Neuronal stem cell (in vitro differentiated cells): ENCODE measurements at places on chromosomes 3 and 15.
A peak's percentile ranks its signal among the peaks of the same experiment; 100 is the strongest.

DNA sequence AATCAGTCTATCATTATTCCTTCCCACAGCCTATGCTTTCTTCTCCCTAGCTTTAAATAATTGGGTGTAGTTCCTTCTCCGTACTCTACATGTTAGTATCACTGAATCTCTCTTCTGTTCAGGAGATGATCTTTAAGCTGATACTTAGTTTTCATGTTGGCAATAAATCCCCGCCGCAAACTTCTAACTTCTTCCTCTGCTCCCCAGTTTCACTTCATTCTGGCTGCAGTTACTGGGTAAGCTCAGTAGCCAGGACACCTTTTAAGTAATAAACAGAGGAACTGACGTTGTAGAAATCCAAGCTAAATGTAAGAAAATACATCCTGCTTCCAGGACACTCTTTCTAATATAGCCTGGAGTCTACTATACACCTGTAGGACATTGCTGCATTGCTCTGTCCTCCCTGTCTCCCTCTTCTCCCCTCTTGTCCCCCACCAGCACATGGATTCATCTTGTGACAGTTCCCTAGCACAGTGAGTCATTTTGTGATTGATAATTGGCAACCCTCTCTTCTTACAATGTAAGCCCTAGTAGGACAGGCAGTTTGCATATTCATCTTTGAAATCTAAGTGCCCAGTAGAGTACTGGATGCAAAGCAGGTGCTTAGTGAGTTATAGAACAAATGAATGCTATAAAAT is 598.2 kb downstream of the UNC13C start:
- no peak for DNase-seq

DNA sequence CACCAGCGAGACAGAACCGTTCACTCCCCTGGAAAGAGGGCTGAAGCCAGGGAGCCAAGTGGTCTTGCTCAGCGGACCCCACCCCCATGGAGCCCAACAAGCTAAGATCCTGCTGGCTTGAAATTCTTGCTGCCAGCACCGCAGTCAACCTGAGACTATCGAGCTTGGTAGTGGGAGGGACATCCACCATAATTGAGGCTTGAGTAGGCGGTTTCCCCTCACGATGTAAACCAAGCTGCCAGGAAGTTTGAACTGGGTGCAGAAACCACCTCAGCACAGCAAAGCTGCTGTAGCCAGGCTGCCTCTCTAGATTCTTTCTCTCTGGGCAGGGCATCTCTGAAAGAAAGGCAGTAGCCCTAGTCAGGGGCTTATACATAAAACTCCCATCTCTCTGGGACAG is 151.0 kb downstream of the MBNL1 start:
- DNase-seq, result no peak

DNA sequence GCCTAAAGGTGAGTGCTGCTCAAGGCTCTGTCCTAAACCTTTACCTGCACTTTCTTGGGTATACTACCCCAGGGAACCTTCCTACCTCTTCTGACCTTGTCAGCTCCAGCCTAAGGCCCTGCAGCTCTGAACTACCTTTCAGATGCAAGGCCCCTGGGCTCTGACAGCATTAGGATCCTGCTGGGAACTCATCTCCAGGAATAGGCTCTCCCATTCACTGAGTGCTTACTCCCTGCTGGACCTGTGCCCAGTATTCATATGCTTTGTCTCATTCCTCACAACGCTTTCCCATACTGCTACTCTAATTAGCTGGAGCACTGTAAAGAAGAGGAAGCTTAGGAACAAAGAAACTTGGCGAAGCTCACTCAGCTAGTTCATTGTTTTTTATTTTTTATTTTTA is 53.8 kb upstream of the RAB6B start:
- no peak for DNase-seq

- no peak for DNase-seq
Observed at GRCh38 chr15:73802431-73803041, 49.4 kb upstream of the INSYN1 start.

DNA sequence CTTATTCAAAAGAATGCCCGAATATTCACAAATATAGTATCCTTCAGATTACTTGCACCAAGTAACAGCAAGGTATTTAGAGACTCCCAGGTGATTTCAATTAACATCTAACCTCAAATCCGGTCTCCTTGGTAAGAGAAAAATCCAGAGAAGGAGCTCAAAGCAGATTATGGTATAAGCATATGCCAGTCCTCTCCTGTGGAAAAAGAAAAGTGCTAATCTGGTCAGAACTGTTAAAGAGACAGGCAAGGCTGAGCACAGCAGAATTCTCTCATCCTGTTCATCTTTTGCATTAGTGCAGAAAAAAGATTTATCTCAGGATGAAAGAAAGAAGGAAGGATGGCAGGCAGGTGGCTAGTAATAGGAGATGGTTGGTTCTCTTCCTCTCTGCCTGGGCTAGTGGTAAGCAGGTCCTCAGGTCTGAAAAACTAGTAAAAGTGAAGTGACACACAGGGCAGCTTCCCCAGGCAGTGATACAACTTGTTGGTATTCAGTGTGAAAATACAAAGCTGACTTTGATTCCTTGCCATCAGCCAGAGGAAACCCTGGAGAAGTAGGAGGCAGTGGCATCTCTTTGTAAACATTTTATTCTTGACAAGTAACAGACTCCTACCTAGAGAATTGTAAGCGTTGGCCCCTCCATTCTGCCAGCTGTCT is 14.2 kb downstream of the ATXN7 start:
- no peak for DNase-seq

DNA sequence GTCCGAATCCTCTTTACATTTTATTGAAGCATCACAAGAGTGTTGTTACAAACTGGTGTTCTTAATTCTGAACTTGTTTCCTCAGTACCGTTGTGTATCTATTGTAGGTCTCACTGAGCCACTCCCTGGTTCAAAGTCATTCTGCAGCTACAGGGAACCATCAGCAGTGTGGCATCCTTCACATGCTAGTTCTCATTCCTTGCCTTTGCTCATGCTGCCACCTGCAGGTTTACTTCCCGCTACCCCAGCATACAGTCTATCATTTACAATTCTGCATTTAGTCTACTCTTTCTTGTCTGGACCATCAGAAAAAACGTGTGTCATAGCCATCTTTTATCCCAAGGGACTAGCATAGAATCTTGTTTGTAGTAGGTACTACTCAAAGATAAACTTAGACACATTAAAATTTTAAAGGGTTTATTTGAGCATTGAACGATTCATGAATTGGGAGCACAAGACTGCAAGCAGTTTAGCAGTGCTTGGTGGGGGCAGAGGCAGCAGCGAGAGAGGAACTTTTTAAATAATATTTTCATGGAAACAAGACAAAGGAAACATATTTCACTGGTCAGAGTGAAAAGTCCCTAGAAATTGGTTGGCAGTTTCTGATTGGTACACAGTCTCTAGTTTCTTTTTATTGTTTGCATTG is 402.1 kb downstream of the CADM2 start:
- DNase-seq, result peak; percentile 20

DNA sequence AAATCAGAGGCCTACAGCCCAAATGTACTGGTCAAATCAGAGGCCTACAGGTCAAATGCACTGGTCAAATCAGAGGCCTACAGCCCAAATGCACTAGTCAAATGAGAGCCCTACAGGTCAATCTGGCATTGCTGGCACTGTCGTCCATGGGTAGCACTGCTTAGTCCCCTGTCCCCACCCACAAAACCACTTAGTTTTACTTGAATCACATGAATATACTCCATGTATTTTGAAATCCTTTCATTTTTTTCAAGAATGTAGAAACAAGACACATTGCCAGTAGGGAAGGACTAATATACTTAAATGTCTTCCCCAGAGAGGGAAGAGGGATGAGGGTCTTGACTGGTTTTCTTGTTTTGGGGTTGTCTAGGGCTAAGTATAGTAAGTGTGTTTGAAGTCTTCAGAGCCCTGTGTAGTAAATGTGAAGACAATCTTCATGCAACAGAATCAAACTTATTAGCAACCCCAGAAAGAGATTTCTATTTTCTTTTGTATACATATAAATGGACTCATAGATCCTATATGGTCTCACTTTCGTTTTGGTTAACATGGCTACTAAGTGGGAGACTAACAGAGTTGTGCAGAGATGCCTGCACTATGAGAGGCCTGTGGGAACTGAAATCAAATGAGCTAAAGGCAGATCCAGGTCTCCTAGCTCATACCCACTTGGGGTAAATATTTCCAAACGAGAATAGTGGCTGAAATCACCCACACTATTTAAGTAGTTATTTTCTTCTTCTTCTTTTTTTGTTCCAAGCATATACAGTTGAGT is 38.3 kb upstream of the DCUN1D1 start:
- no peak for DNase-seq

DNA sequence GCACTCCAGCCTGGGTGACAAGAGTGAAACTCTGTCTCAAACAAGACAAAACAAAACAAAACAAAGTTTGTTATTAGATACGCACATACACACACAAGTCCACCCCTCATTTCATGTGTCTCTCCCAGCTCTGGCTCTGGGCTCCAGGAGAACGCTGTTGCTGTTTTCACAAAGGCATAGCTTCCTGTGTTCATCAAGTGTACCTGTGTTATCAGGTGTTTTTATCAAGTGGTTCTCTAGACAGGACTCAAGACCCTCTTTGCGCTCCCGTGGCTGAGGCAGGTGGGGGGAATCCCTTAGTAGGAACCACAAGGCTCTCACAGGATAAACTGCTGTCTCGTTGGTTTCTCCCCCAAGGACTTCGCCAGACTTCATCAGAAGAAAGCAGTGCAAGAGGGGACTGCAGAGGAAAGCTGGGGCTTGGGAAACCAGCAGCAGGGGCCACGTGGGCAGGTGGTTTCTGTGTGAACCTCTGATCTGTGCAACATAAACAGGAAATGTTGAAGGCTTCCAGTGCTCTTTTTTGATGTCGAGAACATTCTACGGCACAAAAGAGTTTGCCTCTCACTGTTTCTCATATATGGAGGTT is 6.9 kb upstream of the PPP1R2 start:
- no peak for DNase-seq

DNA sequence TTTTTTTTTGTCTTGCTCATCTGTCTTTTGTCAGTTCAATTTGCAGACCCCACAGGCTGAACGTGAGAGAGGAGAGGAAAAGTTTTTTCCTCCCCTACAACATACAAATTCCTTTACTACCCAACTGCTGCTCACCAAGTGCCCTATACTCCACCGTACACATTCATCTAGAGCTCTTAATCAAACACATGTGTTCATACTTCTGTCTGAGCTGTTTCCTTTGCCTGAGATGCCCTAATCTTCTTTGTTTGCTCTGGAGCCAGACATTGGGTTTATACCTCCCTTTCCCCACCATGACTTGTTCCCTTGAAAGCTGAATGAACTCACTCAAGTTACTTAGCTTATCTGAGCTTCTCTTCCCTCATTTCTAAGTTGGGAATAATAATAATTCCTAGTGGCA is 122.7 kb upstream of the RASGRP1 start:
- DNase-seq, result no peak

DNA sequence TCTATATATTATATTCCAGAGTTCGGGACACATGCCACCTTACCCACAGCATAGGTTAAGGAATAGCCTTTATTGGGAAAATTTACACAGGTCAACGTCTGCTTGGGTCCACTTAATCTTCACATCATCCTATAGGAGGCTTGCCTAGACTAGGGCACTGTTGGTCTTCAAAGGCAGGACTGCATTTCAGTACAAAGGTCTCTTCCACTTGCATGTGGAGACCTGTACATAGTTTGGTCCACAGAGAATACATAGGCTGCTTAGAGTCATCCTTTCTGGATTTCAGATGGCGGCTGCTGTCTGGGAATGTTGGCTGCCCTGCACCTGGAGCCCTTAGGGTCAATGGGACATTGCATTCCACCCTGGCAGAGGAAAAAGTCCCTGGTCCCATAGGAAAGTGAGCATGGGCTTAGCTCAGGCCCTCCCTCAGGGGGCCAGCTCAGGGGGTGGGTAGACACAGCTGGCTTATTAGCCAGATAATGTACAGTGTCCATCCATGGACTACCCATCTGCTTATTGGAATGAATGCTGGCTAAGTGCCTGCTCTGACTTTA is 75.3 kb upstream of the TGFBR2 start:
- no peak for DNase-seq

DNA sequence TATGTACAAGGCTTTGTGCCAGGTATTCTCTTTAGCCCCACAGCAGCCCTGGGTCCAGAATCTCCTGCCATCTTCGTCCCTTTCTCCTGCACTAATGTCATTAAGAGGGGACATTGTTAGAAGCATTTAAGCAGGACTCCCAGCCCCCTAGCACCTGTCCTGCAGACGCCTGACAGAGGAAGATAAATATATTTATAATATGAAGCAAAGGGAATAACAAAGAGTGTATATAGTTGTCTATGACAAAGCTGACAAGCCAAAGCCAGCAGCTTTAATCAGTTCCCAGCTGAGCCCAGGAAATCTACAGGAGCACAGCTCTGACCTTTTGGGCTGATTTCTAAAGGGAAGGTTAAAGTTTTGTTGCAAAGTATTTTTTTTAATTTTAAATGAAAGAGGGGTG is 96.0 kb downstream of the MEGF11 start:
- no peak for DNase-seq

DNA sequence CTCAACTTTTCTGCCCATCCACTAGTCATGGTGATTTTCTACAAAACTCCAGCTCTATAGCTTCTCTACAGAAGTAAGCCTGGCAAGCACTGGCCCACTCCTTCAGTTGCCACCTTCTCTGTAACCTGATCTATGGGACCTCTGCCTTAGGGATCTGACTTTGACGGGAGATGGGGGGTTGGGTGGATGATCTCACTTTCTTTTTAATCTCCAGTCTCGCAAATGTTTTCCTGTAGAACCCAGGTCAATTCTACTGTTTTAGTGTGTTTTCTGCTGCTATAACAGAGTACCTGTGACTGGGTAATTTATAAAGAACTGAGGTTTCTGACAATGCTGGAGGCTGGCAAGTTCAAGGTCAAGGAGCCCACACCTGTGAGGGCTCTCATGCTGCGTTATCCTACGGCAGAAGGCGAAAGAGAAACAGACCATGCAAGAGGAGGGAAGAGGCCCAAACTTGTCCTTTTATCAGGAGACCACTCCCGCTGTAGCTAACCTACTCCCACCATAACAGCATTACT is 189.9 kb upstream of the THRB start:
- no peak for DNase-seq

DNA sequence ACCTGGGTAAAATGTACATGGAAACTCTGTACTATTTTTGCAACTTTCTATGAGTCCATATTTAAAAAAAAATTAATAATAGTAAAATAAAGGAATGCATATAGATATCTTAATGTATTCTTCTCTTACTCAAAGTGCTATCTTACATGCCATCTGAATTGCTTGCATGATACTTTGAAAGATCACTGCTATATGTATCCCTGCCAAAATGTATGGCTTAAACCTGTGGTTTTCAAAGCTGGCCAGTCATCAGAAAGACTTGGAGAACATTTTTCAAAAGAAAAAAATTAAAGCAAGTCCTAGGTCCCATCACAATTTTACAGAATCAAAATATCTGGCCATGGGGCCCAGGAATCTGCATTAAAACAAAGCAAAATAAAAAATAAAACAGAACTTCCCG is 262.1 kb downstream of the LPP start:
- DNase-seq, result no peak

DNA sequence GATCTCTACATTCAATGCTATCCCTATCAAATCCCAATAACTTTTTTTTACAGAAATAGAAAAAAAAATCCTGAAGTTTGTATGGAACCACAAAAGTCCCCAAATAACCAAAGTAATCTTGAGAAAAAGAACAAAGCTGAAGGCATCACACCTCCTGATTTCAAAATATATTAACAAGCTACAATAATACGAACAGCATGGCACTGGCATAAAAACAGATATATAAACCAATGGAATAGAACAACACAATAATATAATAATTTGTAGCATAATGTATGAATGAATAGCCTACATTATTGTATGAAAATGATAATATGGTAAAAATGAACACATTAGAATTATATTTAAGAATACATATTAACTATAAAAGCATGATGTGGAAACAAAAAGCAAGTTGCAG is 76.7 kb upstream of the TMC3 start:
- no peak for DNase-seq
